ENCODE measurements at places on chromosomes 7 and 10. TPM values are rescaled to one million over a fixed set of nuclear protein-coding genes. Genes with fewer than 3 reads are reported as not detected.

The STEAP4 gene
- not detected for total RNA-seq

The SLC39A12 gene
- total RNA-seq = not detected

The FFAR4 gene
- not detected for total RNA-seq

The TAS2R5 gene
- 1.2 TPM for total RNA-seq

The GPRIN2 gene
- not detected for total RNA-seq

The ETV1 gene
- total RNA-seq = 6.8 TPM

The RAPGEF5 gene
- total RNA-seq = 1.5 TPM

The HELLS gene
- total RNA-seq = 6.5 TPM

The CYP17A1 gene
- not detected for total RNA-seq

The LDB3 gene
- total RNA-seq = 0.30 TPM

The CYCS gene
- total RNA-seq = 63.9 TPM

The POM121 gene
- 13.2 TPM for total RNA-seq

The PRKRIP1 gene
- total RNA-seq = 19.0 TPM

The DNAH11 gene
- 1.2 TPM for total RNA-seq

The AKR1C2 gene
- 1.2 TPM for total RNA-seq
